Activated naive CD4-positive, alpha-beta T cell treated with anti-CD3 and anti-CD28 coated beads, Interleukin-2, amount 10 ng/mL, durations not matched to agents 7 days and 5 days (primary cell): ENCODE measurements at places on chromosomes 3 and 15.

- no peak for DNase-seq
These were observed 82.2 kb downstream of the RBMS3 start for GRCh38 chr3:29363110-29363509.

- no peak for DNase-seq
These were observed 5.4 kb downstream of the MAPKBP1 start for GRCh38 chr15:41779662-41780157.

GRCh38 chr3:154482507-154482906, 52.5 kb upstream of the GPR149 start:
- DNase-seq = no peak

DNA sequence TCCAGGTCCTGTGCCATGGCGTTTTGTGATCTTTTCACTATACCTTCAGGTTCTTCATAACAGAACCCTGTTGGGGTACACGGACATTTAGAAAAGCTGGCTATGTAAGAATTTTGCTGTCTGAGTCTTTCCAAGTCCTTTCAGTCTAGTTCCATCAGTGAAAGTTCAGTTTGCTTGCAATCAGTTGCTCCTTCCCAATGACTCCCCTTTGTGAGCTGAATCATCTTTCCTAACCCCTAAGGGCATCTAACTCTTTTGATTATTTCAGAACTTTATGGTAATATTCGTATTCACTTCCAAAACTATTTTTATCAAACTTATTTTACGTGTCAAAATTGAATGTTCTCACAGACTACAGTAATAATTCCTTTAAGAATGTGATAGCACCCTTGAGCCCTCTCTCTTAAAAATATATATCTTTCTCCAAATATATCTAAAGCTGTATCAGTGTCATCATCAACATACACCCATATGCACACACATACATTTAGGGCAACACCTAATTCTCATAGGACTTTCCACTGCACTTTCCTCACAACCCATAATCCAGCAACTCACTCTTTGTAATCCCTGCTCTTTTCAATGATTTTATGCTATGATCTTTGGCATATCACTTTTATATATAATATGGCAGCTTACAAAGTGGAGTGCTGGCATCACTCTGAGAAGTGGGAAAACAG, 263.7 kb downstream of the GBE1 start:
- no peak for DNase-seq

DNA sequence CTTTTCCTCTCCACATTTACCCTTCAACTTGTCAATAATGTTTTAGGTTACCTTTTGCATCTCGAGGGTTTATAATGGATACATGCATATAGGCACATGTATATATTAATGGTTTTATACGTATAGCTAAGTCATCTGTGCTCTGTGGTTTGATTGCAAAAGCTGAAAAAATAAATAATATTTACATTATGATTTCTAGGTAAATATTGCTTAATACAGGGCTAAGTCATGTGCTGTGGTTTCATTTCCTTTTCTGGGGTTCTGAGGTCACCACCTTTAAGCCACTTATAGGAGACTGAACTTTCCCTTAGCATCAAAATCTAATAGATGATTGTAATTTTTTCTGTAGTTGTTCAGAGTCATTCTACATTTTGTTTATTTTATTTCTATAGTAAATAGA, 33.1 kb downstream of the LPP start:
- no peak for DNase-seq

DNA sequence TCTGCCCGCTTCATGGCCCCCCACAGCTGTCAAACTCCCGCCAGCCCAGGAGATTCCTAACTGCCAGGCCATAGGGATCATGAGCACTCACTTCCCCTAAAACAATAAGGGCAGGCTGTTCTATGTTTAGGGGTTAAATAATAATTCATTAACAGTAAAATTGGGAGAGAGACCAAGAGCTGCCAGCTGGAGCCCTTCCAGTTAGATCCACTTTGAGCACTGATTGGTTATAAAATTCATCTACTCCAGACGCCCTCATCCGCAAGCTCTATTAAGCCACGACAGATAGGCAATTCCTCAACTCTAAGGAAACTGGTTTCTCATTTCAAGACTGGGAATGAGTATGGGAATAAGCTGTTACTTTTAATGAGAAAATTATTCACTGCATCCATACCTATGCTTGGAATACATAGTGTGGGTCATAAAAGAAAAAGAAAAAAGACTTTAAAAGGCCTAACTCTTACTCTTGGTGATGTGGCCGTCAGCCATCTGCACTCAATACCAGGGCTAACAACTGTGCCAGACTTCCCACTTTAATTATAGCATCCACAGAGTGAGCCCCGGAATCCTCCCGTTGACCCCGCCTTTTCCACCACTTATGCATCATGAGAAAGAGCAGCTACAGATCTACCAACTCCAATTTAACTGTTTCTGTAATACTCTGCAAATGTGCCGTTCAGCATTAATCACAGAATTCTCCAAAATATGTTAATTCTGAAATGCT, 44.5 kb downstream of the IL17RD start:
- DNase-seq = no peak

DNA sequence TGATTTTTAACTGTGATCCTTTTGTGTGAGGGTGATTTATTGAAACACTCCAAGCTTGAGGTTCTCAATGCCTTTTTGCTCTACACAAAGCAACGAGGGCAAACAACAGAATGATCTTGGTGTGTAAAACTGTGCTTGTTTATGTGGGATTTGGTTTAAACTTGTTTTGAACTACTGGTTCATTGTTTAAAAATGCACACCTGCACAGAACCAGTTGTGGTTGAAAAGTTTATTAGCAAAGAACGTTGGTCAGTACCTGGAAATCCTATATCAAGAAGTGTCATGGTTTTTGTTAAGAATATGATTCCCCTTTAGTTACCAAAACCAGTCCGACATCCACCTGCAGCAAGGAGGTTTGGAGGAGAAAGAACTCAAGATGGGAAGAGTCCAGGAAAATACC, 239.4 kb downstream of the WNT5A start:
- no peak for DNase-seq

DNA sequence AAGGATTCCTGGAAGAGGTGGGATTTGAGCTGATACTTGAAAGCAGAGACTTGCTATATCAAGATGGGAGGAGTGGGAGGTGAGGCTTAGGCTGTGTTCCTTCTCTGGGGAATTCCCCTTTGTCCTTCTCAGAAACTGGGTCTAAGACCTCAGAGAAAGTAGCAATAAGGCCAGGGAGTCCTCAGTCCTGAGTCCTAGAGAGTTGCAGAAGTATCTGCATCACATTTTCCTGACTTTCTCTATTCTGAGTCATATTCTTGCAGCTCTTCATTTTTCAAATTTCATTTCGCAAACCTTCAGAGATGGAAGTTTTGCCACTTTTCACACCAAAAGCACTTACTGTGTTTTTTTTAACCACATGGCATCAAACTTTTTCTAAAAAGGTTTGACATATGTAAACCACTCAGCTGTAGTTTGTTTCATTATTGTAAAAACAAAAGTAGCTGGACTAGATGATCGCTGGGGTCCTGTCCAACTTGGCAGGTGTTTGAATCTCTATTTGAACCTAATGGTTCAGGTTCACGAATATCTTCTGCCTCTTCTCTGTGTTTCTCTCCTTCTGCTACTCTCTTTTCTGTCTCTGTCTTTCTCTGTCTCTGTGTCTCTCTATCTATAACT, 21.3 kb downstream of the COLQ start:
- DNase-seq = no peak

- no peak for DNase-seq
These were observed 10.3 kb downstream of the RHOV start for GRCh38 chr15:40863660-40864270.

DNA sequence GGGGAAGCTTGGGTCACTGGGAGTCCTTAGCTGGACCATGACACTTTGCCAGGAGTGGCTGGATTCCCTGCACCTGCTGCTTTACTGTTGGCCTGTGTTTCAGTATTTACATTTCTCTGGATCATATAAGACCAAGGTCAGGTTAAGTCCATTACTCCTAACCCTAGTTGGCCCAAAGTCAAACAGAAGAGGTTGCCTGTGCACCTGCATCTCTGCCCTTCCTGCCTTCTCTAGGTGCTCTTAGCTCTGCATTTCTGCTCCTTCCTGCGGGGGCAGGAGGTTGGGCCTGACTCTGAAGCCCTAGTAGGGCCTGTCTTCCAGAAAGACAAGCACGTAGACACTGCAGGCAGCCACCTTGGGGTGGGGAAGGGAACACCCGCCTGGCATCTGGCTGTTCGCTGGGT, 124.3 kb downstream of the RPLP1 start:
- peak; percentile 37 for DNase-seq

DNA sequence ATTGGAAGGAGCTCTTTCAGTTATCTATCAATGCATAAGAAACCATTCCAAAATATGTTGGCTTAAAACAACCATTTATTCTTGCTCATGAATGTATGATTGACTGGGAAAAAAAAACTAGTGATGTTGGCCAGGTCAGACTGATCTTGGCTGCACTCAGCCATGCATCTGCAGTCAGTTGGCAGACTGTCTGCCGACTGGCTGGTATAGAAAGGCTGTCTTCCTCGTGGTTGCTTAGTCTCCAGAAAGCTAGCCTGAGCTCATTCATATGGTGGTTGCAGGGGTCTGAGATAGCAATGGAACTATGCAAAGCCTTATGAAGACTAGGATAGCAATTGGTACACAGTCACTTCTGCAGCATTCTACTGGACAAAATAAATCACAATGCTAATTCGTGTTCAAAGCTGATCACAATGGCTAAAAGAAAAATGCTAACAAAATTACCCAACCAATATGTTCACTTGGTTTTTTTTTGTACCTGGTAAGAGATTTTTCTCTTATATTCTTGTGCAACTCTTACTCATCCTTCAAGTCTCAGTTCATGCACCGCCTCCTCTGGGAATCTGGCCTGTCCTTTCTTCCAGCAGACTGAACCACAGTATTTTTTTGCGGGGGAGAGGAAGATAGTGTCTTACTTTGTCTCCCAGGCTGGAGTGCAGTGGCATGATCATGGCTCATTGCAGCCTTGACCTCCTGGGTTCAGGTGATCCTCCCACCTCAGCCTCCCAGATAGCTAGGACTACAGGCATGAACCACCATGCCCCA, 126.8 kb downstream of the KCNAB1 start:
- DNase-seq = no peak

DNA sequence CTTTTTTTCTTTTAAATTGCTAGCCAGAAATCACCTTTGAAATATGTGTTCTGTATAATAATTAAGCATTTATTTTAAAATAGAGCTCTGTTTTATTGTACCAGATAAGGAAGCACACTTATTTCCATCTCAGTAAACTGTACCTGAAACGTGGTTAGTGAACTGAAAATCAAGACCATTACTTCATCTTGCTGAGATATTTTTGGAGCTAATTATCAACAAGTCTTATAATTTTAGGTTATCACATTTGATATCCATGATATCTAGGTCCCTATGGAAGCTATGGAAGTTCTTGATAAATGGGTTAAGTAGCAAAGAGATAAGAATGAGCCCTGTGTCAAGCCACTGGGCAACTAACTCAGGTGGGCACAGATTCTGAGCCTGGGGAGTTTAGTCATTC, 187.2 kb downstream of the NFKBIZ start:
- no peak for DNase-seq

GRCh38 chr15:77076323-77076915, 5.5 kb upstream of the TSPAN3 start:
- no peak for DNase-seq

DNA sequence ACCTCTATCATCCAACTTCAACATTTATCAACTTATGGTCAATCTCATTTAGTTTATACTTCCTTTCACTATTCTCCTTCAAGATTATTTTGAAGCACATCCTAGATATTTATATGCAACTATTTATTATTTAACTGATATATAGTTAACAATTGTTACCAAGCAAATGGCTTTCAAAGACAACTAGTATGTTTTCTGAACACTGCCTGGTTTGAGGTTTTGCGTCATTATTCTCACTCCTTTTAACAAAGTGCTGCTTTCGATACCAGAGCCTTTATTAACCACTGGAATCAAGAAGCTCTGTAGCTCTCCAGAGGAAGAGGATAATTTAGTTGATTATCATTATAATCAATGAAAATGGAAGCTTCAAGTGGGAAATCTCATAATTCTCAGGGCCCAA, 19.6 kb downstream of the ZIC1 start:
- no peak for DNase-seq

GRCh38 chr15:47997195-47998080, 123.4 kb upstream of the SLC24A5 start:
- no peak for DNase-seq

DNA sequence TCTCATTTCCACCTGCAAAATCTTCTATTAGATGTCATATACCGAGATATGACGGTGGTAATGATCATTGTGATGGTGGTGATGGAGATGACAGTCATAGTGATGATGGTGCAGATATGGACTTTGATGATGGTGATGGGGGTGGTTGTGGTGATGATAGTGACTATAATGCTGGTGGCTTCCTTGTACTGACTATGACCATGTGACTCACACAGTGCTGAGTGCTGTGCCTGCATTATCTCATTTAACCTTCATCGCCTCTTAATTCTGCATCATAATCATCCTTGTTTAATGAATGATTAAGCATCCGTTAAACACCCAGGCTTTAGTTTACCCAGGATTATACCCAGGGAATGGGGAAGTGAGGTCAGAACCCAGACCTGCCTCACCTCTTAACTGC, 331.7 kb downstream of the FEZF2 start:
- DNase-seq = no peak

GRCh38 chr3:152491922-152492321, 223.2 kb downstream of the MBNL1 start:
- no peak for DNase-seq

- DNase-seq = no peak
These were observed 7.0 kb downstream of the FILIP1L start for GRCh38 chr3:100107221-100107814.

GRCh38 chr3:55947406-55947805, 460.3 kb upstream of the WNT5A start:
- no peak for DNase-seq

GRCh38 chr3:43978708-43979107, 263.0 kb upstream of the TOPAZ1 start:
- DNase-seq = no peak

GRCh38 chr15:22263738-22264137, 183.4 kb downstream of the OR4M2 start:
- no peak for DNase-seq

GRCh38 chr3:109355625-109356441, 18.5 kb upstream of the DPPA4 start:
- no peak for DNase-seq

DNA sequence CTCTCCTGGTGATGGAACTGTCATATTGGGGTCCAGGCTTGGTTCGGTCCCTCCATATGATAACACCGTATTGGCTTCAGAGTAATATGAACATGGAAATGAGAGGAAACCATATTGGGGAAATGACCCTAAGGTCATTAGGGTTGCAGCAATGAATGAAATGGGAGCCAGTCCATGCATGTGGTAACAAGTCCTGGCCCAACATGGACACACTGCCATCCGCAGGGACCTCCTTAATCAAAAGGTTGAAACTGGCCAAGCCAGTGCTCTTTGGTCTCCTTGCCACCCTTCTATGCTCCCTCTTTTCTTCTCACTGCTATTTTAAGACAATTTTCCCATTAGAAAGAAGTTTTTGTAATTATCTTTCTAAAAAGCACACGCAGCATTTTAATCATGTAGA, 8.3 kb downstream of the SHC4 start:
- no peak for DNase-seq

- no peak for DNase-seq
These were observed 119.9 kb upstream of the STT3B start for GRCh38 chr3:31412832-31413231.
